Renal cortex interstitium (tissue), 15 donors: ENCODE measurements at places on chromosomes 3 and 15.

DNA sequence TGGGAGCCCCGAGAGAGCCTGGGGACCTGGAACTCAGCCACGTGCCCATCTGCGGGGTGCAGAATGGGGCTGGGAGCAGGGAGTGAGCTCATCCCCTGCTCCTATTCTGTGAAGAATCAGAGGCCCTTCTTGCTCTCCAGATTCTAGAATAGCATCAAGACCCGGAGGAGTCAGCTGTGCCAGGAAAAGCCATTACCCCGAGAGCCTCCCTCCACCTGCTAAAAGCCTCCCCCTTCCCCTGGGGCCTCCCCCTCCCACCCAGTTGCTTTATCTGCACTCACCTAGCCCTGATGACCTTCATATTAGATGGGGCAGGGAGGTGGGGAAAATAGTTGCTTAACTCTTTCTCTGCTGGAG, 23.1 kb downstream of the CCDC33 start:
- no peak for DNase-seq

GRCh38 chr15:81562986-81563385, 189.0 kb upstream of the TMC3 start:
- DNase-seq: no peak

GRCh38 chr3:150390087-150390486, 18.0 kb upstream of the TSC22D2 start:
- DNase-seq: no peak

- DNase-seq: no peak
Observed at GRCh38 chr3:151268267-151269235, 9.8 kb downstream of the P2RY14 start.

DNA sequence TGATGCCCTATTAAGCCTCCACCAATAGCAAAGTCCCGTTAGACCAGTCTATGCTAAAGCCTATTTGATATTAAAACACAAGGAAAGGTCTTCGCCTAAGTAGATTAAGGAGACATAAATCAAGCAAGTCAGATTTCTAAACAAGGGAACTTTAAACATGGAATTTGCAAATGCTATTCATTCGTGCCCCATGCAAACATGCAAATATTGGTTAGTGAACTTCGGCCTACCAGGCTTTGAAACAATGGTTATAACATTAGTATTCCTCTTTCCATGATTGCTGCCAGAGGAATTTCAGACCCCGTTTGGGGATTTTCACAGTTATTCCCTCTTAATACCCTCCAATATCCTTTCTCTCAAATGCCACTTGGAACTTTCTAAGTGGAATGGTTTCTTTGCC, 36.9 kb upstream of the ZNF280D start:
- DNase-seq: no peak

DNA sequence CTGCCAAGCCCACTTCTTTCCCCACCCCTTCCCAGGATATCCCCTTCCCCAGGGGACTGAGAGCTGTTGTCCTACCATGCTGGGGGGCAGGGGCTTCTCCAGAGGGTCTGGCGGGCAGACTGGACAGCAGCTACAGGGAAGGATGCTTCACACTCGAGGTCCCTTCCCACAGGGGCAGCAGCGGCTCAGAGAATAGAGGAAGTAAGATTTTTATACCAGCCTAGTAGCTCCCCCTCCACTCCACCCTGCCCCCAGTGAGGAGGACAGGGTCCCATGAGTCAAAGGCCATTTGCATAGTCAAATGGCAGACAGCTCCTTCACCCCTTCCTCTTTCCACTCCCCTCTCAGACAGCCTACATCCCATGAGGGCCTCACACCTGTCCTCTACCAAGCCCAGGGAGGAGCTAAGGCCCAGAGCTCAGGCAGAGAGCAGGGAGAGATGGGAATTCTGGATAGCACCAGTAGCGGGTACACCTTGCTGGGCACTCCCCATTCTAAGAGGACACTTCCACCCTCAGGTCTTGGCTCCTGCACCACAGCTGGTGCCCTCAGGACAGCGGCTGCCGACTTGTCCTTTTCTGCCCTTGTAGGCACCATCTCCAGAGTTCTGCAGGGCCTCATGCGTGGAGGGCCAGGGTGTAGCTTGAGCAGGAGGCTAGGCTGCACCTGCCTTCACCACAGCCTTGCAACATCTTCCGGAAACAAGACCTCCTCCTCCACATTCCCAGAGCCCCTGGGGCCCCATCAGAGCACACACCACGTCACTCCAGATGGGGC, at the start of gene TLR9:
TSS of gene TLR9 (minus strand) at position 194 of the 777 bp plus-strand sequence. CDS start at position 78, 116 bp downstream.
- DNase-seq: no peak

DNA sequence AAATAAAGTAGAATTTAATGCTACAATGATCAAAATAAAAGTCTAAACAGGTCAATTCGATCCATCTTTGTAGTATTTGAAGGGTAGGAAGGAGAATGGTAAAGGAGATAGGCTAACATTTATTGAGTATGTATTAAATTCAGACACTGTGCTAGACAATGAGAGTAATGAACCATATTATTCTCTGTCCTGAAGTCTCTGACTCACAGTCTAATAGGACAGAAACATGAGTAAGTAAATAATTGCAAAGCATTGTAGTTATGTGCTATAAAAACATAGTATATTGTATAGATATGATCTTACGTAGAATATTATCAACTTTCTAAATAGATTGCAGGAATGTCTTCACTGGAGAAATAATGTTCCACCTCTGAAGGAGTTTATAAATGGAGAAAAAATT, 64.5 kb downstream of the MDFIC2 start:
- no peak for DNase-seq

DNA sequence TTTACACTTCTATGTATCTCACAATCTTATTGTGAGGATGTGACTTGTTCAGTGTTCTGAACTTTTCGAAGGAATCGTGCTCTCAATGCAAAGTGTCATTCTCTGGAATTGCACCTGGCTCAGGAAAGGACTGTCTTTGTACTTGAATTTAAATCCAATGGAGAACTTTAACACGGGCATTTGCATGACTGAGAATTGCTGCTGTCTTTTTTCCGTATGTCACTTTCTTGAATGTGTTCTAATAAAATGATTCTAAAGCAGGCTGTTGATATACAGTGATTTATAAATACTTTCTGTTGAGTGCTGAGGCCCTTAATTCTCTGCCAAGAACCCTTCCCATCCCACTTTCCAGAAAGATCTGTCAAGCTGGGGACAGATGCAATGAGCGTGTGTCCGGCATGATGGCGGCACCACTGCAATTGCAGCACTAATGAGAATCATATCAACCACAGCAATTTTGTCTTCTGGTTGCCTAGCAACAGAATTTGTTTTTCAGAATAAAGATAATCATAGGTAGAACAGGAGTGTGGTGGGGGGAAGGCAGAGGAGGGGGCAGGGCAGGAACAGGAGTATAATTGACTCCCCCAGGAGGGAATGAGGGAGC, 210.6 kb upstream of the UMPS start:
- no peak for DNase-seq

DNA sequence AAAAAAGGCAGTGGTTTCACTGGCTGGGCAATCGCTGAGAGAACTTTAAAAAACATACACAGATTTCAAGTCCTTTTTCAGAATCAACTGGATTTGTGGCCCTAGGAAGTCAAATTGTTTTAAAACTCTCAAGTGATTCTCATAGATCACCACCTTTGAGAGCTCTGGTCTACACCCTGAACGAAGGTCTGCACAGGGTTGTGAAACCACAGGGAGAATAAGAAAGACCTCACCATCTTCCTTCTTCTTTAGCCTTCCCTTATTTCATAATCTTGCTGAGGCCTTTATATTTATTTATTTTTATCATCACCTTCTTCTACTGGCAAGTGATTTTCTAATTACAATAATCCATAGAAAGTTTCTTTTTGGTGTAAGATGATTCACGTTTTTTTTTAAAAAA, 58.1 kb downstream of the FOXP1 start:
- DNase-seq: no peak

DNA sequence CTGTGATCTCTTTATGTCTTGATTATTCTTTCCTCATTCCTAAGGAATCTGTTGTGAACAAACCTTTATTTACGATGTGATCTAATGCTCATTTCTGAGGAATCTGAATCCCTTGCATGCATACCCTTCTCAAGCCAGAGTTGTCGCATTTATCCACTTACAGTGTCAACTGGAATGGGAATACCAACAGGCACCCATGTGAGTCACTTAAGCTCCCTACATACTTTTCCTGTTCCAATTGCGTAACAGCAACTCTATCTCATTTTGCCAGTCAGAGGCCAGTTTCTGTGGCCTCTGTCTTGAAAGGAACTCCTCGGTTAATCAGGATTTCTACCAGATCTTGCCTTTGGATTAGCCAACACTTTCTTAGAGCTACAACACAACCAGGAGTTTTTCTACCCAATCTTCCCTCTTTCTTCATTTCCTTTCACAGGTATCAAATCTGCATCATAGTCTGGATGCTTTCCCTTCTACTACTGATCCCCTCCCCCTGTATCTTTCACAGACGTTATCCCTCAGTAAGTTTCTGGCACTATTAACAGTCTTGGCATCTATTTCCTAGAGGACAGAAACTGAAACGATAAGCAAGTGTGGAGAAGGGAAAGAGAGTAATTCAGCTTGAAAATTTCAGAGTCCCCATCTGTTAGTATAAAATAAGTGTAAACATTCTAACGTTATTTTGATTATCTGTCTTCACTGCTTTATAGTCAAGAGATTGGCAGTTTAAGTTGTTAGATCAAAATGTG, 66.8 kb upstream of the BCHE start:
- DNase-seq: no peak

DNA sequence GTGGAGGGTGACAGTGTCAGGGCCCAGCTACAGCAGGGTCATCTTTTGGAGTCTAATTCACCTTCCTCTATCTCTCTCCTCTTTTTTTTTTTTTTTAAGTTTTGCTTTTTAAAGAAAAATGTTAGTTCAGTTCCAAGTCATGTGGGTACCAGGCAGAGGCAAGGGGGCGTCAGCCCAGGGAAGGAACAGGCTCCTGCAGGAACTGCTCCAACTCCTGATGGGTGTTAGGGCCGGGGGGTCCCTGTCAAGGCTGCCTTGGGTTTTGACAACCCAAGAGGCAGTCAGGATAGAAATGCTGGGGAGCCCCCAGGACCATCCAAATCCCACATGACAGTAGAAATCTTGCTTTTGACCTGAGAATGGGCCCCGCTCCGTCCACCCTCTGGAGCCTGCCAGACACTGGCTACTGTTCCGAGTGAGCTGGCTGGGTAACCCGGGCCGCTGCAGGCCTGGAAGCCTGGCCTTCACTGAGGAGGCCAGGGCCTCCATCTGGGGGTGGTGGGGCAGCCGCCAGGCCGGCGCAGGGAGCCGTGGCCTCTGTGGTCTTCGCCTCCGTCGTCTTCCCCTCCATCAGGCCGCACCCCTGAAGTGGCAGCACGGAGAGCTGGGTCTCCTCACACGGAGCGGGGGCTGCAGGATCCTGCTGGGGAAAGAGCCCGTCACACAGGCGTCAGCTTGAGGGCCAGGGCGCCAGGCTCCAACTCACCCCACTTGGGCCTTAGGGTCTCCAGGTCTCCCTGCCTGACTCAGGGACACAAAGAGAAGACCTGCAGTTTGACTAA, 24.2 kb downstream of the RNU5B-1 start:
- no peak for DNase-seq

DNA sequence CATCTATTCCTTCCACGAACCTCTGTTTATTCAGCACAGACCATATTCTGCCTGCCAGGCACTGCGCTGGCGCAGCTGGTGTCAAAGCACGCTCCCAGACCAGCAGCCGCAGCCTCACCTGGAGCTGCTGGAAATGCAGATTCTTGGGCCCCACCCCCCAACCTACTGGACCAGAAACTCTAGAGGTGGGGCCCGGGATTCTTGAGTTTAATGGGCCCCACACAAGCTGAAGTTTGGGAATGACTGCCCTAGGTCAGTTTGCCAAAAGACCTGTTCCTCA, 7.0 kb downstream of the CHST13 start:
- no peak for DNase-seq
